ENCODE measurements at places on chromosomes 5 and 9.

DNA sequence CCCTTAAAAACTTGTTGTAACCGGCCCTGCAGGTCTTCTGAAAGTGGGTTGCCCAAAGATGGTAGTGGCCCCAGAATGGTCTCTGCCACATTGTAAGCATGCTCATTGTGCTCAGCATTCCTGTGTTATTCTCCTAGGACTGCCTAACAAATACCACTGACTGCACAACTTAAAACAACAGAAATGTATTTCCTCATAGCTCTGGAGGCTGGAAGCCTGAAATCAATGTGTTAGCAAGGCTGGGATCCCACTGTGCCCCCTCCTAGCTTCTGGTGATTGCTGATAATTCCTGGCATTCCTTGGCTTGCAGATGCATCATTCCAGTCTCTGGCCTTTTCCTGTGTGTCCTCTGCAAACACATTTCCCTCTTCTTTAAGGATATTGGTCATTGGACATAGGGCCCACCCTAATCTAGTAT lies 3.4 kb upstream of the GCNT4 start:
- no peak for DNase-seq

GRCh38 chr5:126464959-126465358 lies 41.8 kb downstream of the GRAMD2B start:
- no peak for DNase-seq

- DNase-seq = no peak
Measured at GRCh38 chr5:175595905-175596304, 62.0 kb upstream of the HRH2 start.

DNA sequence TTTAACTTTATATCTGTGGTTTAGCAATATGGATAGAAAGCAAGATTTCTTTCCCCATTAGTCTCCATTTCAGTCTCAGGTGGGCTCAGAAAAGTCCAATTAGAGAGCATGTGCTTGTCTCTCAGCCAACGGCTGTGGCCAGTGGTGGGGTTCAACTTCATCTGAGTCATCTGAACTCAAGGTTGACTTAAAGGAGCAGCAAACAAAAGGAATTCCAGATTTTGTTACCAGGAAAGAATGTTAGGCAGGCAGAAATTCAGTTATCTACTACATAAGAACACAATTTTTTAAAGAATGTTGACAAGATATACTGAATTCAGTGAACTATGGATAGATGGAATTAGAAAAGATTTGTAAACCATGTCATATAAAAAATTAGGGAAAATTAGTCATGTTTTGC lies 784.1 kb downstream of the MAT2B start:
- no peak for DNase-seq

GRCh38 chr5:93886917-93887361 lies 145.5 kb upstream of the POU5F2 start:
- DNase-seq = no peak

GRCh38 chr5:148620696-148621095 lies 33.6 kb downstream of the HTR4 start:
- DNase-seq = no peak

DNA sequence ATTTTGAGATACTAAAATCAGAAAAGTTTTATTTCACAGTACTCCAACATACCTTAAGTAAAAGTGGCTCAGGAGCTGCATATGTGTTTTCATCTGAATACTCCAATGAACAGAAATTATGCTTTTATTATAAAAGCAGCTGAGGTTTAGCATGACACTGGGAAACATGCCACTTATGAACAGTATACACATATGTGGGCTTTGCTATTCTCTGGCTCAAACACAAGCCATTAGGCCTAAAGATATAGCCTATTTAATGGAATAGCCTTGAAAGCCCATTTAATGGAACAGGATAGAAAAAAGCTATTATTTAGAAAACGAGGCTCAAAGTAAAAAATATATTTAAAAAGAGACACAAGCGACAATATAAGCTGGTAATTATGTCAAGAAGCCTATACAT lies 74.1 kb downstream of the SLC38A9 start:
- no peak for DNase-seq

GRCh38 chr5:170408226-170408625 lies 19.1 kb upstream of the KCNMB1 start:
- no peak for DNase-seq

DNA sequence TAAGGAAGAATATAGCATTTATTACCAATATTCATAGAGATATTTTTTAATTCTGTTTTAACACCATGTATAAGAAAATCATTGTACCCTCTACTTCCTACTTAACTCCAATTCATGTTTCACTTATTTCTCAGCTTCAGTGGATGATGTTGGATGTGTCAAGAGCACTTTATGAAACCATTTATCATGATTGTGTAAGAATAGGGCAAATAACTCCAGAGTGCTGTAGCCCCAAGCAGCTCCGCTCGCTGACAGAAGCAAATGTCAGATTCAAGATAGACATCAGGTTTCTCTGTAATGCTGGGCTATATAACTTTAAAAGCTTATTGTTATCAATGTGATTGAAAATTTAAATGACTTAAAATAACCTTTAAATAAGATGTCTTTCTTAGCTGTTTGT lies 50.4 kb downstream of the MAST4 start:
- no peak for DNase-seq

- DNase-seq = no peak
Measured at GRCh38 chr9:133622555-133622954, 13.4 kb upstream of the FAM163B start.

- no peak for DNase-seq
Measured at GRCh38 chr9:131578021-131578420, 32.7 kb downstream of the PRRT1B start.

- DNase-seq = no peak
Measured at GRCh38 chr9:103991001-103991400, 103.1 kb upstream of the SMC2 start.

DNA sequence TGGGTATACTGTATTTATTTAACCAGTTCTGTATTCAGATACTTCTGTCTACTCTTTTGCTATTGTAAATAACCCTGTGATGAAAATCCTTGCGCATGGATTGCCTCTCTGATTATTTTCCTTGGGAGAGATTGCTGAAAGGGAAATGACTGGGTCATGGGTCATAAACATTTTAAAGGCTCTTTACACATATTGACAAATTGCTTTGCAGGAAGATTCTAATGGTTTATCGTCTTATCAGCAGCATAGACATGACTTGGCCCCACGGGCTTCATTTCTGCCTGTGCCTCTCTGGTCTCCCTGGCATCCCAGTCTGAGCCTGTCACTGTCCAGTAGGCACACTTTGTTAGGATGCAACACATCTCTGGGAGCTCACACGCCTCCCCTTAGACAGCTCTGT lies 52.3 kb downstream of the RGS3 start:
- no peak for DNase-seq

DNA sequence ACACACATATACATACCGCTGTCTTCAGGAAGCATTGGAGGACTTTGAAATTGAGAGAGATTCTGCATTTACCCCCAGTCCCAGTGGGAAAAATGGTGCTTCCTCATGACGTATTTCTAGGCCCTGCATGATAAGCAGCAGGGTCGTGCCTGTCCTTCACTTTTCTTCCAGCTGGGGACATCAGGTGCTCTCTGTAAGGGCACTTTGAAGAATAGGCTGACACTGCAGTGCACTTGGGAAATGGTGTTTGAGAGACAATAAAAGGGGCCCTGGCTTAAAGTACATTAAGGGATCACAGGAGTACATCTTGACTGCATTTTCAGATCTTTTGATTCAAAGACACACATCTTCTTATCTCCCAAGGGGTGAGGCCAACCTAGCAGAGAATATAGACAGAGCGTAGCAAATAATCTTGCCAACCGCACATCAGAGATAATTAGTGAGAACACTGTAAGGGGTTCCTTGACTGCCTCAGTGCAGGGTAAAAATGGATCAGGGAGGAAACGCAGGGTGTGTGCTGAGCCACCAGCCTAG lies 437.9 kb downstream of the CSNK1G3 start:
- no peak for DNase-seq

- DNase-seq = no peak
Measured at GRCh38 chr5:175627005-175627404, 30.9 kb upstream of the HRH2 start.

- no peak for DNase-seq
Measured at GRCh38 chr5:132076202-132076830, 2.7 kb downstream of the CSF2 start.

- no peak for DNase-seq
Measured at GRCh38 chr5:118789366-118789765, 199.0 kb downstream of the DTWD2 start.

- DNase-seq = no peak
Measured at GRCh38 chr5:43663916-43664315, 60.9 kb downstream of the NNT start.

DNA sequence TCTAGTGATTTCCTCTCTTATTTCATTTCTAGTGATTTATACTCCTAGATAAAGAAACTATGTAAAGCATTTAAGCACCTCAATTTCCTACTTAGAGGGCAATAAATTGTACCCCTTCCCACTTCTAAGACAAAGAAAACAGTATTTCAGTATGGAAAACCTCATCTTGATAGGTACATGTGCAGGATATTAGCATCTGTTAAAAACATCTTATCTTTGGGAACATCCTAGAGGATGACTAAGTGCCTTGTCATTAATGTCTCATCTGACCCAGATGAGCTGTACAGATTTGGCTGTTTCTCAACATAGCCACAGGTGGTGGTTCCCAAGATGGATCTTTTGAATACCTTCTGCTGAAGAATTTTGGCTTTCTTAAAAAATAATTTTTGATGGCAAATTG lies 5.7 kb downstream of the MEGF10 start:
- no peak for DNase-seq

DNA sequence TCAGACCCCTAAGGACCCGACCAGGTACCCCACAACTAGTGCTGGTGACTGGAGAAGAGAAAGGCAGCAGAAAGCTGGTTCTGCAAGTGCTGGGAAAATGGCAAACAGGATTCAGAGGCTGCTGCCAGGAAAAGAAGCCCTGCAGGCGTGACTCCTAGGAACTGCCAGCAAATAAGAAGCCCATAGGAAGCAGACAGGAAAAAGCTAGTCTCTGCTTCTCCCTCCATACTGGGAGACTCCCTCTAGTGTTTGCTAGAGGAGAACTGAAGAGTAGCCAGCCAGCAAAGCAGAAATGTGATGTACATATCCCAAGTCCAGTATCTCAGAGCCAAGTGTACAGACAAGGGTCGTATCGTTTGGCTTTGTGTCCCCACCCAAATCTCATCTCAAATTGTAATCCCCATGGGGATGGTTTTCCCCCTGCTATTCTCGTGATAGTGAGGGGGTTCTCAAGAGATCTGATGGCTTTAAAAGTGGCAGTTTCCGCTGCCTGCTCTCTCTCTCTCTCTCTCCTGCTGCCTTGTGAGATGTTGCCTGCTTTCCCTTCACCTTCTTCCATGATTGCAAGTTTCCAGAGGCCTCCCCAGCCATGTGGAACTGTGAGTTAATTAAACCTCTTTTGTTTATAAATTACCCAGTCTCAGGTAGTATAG lies 38.1 kb upstream of the TUSC1 start:
- DNase-seq = no peak

- no peak for DNase-seq
Measured at GRCh38 chr9:93456504-93456903, 3.1 kb upstream of the FAM120AOS start.

GRCh38 chr5:116970318-116970717 lies 395.7 kb upstream of the SEMA6A start:
- no peak for DNase-seq

DNA sequence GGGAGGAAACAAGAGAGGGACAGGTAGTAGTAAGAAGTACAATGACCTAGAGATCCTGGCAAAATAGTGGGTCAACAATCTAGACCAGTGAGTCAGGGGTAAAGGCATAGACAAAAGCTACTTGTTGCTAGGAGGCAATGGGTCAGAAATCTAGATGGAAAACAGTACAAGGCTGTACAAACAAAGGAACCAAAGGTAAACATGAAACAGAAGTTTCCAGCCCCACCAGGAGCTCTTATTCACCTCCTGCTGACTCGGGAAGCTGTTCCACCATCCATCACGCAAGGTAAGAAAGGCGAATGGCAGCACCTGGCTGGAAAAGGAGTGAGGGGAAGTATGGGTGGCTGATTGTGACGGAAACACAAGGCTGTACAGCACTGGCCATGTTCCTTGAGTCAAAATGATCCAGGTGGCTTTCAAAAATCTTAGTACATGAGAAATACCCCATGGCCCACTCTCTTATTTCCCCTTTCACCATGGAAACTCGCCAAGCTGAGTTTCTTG lies 70.5 kb upstream of the RAI14 start:
- no peak for DNase-seq
